ENCODE measurements at places on chromosomes 6 and 20. TPM values are rescaled to one million over a fixed set of nuclear protein-coding genes. Genes with fewer than 3 reads are reported as not detected.

Gene CLVS2
- 0.10 TPM for total RNA-seq

DNA sequence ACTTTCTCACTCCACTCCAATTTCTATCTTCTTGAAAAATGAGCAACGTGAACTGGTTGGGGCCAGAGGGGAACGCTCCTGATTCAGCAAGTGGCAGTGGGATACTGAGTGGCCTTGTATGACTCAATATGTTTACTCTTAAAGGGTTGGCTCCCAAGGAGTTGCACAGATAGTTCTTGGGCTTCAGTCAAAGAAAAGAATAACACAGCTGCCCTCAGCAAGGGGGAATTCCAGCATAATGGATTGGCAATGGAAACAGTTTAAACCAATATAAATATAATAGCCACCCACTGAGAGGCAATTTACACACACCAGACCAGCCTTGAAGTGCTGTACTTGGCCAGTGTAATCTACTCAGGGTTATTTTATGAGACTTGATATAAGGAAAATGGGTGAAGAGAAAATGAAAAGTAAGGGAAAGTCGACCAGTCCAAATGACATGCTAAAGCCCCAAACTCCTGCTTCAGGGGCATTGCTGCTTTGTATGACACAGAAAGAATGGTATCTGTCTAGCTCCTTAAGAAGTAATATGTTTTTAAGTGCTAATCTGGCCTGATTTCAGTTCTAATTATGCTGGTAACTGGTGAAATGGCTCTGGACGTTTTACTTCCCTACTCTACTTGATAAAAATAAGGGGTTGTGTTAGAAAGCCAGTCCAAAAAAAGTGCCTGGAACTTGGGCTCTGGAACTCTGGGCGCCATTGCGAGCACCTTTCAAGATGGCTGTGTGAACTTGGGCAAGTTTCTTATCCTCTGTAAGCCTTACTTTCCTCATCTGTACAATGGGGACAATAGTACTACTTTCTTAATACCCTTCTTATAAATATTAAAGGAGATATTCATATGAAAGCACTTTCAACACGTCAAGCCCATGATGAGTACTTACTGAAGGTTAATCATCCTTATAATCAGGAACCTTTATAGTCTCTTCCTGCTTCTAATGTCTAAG is 712.9 kb upstream of the MAP3K7 start:
- no peak for DNase-seq

GRCh38 chr6:169745405-169745804 is 6.0 kb downstream of the DYNLT2 start:
- DNase-seq, result no peak

GRCh38 chr20:59958626-59959025 is 403 bp downstream of the CDH26 start:
- no peak for DNase-seq

- DNase-seq, result no peak
These were observed 2.8 kb upstream of the TOMM6 start for GRCh38 chr6:41784581-41785171.

DNA sequence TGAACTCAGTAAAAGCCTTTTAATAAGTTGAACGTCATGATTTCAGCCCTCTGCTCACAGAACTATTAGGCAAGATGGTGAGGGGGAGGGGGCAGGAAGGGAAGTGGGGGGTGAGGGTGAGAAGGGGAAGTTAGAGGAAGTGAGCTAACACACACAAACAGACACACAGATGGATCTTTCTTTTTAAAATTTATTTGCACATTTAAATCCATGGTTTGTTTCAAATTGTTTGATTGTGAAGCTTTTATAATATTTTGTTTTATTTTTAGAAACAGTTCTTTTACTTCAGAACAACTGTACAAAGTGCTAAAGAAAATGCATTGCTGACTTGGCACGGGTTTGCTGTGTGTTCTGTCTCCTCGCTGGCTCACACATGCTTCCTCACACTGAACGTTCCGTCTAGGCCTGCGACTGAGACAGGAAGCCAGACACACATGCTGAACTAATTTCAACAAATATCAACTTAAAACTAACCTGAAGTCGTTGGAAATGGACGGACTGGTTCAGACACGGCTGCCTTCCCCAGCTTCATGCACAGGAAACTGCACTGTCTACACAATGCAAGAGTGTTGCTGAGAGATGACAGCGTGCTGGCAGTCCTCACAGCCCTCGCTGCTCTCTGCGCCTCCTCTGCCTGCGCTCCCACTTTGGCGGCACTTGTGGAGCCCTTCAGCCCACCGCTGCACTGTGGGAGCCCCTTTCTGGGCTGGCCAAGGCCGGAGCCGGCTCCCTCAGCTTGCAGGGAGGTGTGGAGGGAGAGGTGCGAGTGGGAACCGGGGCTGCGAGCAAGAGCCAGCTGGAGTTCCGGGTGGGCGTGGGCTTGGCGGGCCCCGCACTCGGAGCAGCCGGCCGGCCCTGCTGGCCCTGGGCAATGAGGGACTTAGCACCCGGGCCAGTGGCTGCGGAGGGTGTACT is 8.1 kb upstream of the ZBP1 start:
- peak; percentile 85 for DNase-seq

GRCh38 chr6:1609041-1609647 is 571 bp upstream of the FOXC1 start:
- DNase-seq, result no peak
